ENCODE measurements at places on chromosomes 2 and 18.
A peak's percentile ranks its signal among the peaks of the same experiment; 100 is the strongest.

DNA sequence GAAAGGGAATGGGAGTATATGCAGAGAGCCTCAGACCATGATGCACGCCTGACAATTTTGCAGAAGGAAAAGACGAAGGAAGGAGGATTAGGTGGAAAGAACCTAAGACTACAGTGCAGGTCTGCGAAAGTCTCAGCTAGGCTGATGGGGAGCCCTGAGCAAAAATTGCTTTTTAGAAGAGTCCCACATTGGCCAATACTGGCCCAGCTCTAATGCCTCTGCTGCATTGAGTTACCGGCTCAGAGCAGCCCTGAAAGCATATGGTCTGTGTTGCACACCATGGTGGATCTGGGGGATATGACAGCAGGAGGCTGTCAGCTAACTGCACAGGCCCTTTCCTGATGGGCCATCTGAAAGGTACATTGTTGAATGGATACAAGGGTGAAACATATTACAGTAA, 48.3 kb upstream of the CAVIN2 start:
- DNase-seq: no peak

GRCh38 chr2:168521053-168521741, 65.1 kb downstream of the CERS6 start:
- no peak for DNase-seq

DNA sequence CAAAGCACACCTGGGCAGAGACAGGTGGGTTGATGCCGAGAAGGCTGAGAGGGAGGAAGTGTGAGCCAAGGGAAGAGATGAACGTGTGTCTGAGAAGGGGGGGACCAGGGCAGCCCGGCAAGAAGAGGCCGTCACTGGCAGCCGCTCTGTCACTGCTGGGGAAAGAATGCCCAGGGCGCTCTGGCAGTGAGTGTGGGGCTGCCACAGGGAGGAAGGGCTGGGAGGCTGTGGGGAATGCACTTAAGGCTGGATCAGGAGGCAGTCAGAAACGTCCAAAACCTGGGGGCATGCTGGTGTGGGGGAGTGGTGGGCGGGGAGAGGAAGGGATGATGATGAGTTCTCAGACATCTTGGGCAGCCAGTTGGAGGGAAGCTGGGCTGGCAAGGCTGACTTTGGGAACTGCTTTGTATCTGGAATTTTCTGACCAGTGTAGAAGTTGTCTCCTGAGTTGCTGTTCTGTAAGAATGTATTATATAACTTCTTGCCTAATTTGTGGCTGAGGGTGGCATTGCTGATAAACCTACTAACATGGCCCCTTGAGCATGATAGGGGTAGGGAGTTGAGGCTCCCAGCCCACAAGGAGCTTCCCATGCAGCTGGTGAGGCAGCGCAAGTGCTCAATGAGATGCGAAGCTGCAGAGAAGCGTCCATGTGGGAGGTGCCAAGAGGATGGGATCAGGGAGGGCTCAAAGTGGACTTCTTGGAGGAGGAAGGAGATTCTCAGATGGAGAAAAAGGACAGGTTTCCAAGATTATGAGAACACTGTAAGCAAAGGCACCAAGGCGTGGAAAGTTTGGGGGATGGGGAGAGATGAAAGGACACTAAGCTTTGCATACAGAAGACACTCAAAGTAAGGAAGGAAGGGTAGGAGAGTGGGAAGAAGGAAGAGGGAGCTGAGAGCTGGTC, 185.1 kb upstream of the HAAO start:
- no peak for DNase-seq

DNA sequence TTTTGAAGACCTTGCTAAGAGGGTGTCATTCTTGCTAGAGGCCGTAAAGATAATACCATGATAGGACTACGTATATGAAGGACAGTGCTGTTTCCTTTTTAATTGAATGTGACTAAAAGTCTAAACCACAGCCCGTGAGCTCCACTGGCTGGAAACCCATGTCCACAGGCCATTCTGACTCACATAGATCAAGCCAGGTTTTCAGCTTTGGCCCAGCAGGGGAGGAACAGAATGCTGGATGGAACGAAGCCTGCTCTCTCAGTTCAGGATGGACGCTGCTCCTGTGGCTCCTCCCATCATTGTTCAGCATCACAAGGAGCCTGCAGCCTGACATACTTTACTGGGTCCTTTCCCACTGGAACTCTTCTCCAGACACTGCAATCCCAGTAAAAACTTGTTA, 47.6 kb downstream of the ALPK2 start:
- peak; percentile 81 for DNase-seq

GRCh38 chr2:60530660-60531281, 22.7 kb downstream of the BCL11A start:
- DNase-seq: no peak

DNA sequence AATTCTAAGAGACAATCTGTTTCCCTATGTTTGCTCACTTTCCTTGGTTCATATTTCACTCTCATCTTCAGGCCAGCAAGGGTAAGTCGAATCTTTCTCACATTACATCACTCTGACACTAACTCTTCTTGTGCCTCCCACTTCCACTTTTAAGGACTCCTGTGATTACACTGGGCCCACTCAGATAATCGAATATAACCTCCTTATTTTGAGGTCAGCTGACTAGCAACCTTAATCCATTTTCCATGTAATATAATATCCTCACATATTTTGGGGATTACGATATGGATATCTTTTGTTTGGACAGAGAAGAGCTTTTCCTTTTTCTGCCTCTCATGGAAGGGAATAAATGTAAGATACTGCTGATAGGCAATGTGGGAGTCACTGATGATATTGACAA, 2015.7 kb upstream of the LRRTM1 start:
- no peak for DNase-seq

DNA sequence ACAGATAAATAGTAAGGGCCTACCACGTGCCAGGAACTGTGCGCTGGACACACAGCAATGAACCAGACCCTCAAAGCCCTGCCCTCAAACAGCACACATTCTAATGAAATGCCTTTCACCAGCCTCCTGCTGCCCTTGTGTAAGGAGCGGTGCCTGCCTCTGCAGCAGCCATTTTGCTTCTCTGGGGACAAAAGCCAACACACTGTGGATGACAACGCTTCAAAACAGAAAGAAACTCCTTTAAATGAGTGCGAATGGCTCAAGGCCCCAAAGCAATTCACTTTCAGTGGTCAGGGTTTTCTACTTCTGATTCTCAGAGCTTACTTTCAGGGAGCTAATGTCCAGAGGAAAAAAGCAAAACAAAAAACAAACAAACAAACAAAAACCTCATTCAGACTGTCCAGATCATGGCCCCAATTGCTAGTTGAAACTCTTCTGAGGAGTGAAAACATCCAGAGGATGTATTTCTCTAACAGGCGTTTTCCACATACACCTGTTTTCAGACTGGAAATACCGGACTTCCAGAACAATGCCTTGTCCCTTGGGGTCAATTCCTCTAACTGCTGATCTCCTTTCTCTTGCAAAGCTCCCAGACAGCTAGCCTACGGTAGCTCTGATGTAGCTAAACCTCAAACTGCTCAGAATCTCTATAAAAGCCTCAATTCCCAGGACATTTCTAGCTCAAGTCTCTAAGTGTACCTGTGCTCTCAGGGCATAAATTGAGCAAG, 323.3 kb upstream of the ZNF521 start:
- DNase-seq: no peak

- DNase-seq: no peak
Observed at GRCh38 chr18:54807303-54807702, 21.0 kb upstream of the RAB27B start.

DNA sequence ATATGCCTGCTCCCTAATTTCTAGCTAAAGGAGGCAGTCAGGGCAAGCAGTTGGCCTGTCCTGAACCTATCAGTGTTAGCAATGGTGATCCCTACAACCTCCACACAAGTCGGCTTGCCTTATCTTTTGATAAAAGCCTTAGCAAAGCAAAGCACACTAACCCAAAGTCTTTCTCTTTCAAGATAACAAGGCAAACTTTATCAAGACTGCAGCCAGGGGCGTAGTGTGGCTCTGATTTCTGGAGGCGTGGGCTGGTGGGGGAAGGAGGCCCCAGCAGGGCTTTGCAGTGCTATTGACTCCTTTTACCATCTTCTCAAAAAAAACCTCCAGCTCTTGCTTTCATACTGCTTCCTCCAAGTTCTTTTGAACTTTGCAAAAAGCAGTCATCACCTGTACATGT, 40.2 kb upstream of the LAMA1 start:
- no peak for DNase-seq

- no peak for DNase-seq
Observed at GRCh38 chr2:105775809-105776559, 31.3 kb downstream of the NCK2 start.

DNA sequence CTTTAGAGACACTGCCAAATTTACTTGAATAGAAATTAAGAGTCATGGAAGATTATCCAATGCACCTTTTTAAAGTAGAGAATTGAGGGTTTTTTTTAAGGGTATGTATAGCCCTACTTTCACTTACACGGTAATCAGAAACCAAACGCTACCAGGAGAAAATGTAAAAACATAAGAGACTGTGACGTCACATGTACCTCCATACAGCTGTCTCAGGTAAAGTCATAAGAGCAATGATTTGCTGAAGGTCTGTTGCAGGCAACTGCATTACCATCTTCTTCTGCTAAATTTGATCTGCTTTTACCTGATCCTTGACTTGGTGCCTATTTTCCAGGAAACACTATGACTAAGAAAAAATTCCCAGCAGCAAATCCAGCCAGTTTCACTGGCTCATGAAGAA, 478.5 kb upstream of the DDX18 start:
- DNase-seq: no peak

DNA sequence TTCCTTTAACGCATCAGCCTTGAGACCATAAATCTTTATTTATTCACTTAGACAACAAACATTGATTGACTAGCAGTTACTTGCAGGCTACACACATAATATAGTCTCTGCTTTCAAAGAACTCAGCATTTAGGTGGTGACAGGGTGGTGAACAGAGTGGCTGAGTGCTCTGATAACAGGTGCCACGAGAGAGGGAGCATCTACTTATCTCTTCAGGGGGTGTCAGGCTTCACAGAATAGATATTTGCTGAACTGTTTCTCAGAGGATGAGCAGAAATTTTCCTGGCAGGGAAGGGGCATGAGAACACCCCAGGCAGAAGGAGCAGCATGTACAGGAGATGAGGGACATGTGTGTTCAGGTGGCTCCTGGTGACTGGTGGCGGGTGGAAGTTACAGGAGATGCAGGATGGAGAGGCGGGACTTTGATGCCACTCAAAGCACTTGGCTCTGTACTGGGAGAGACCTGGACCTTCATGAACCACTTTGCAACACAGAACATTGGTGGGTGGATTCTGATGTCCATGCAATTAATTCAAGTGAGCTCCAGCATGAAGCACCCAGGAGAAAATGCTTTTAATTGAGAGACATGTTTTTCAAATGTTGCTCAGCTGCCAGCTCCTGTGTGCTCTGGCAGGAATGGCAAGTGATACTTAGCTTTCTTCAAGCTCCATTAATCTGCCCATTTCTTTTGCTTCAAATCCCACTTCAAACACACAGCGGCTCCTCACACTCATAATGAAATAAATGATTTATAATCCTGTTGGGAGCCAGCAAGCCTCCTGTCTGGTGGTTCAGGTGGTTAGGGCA, 248.9 kb downstream of the MYCN start:
- no peak for DNase-seq

DNA sequence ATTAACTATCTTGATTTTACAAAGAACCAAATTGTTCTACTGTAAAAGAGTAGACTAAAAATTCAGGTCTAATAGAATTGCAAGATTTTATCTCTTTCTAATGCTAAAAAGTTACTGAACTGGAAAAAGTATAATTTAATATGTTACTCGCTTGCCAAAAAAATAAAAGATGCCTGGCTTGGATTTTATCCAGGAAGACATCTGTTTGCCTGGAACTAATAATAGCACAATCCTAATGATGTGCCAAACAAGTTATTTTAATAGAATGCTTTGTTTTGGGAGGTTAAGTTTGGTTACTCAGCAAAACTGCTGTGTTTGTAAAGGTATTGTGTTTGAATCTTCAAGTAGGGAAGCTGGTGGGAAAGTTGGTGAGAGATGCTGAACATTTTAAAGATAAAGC, 19.4 kb upstream of the ZSWIM2 start:
- DNase-seq: no peak

DNA sequence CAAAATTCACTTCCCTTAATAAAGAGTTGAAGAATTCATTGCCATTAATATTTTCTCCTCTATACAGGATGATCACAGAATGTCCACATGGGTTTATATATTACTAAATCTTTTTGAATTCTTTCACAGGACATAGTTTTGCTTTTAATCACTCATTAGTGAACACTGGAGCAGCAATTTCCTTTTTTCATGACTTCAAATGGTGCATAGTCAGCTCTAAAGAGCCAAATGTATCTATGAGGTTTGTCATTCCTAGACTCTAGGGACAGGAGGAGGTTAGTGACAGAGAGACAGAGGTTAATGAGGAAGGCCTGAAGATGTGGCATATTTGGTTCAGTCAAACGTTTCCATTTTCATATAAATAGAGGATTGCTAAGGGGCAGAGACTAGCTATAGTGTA, 111.8 kb downstream of the FSHR start:
- no peak for DNase-seq

GRCh38 chr18:11887328-11888128, 20.6 kb downstream of the MPPE1 start:
- no peak for DNase-seq

GRCh38 chr18:66769375-66769774, 165.5 kb upstream of the CDH19 start:
- no peak for DNase-seq

GRCh38 chr2:176582990-176583481, 313.8 kb downstream of the MTX2 start:
- peak; percentile 94 for DNase-seq

DNA sequence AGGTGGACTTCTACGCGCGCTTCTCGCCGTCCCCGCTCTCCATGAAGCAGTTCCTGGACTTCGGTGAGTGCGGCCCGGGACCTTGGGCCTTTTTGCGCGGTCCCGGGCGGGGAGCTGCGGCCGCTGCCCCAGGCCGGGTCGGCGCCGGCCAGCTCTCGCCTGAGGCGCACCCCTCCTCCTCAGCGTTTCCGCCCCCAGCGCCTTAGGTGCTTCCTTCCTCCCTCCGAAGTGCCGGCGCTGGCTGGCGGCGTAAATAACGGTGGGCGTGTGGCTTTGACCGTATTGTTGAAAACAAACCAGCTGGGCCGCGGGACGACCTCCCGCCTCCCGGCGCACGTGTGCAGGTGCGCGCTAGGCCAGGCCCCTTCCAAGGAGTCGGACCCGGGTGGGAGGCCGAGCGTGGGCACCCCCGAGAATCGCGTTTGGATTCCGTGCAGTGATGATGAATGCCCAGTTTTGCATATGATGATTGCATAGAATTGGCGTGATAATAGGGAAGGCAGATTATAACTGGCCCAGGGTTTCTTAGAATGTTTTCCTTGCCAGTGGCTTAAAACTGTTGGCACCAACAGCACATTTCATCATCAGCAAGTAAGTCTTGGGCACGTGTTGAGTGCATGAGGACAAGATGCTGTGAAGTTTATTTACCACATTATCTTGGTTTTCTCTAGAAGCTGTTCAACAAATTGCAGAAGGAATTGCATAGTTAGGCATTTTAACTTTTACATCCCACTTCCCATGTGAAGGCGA, 569 bp downstream of the PDK1 start:
- DNase-seq: peak; percentile 68
